MM.1S (cell line): ENCODE measurements at places on chromosomes 1 and 21.

GRCh38 chr1:111959436-111959835 is 30.0 kb downstream of the KCND3 start:
- no peak for DNase-seq

DNA sequence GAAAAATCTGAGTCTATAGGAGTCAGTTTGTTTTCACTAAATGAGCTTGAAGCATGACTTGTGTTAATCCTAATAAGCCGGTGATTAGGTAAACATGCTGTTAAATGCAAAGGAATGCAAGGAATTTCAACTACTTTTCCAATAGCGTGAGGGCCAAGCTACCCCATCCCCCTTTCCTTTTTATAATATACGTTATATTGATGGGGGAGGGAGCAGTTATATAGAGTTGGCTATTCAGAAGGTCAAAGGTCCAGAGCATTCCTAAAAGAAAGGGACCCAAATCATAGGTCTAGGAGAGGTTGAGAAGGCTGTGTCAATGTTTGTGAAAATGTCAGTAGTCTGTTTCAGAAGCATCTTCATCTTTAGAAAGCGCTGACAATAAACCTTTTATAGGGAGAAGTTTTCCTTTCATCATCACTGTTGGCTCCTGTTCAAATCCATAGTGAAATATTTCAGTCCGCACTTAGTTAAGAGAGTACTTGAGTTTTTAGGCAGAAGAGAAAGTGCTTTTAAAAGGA is 3.8 kb downstream of the CCN1 start:
- no peak for DNase-seq

DNA sequence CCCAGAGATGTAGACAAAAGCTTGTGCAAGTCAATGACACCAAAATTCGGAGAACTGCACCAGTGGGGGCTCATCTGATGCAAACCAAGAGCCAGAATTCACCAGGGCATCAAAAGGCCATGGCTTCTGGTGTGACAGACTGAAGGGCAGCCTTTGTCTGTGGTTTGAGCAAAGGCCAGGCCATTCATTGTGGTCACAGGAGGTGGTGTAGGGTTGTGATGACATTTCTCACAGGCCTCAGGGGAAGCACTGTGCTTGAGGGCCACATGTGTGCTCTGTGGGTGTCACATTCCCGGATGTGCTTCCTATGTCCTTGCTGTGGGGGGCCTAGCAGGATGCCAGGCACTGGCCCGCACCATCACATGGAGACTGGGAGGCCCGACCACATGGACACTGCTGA is 22.5 kb upstream of the KCNE1 start:
- DNase-seq: no peak

GRCh38 chr1:85344256-85344694 is 67.8 kb upstream of the BCL10 start:
- no peak for DNase-seq
